ENCODE measurements at places on chromosomes 7 and 10. TPM values are rescaled to one million over a fixed set of nuclear protein-coding genes. Genes with fewer than 3 reads are reported as not detected.
A peak's percentile ranks its signal among the peaks of the same experiment; 100 is the strongest.

GRCh38 chr7:107592361-107593024 is 12.4 kb downstream of the BCAP29 start:
- DNase-seq = no peak

- DNase-seq = no peak
These were observed 660 bp downstream of the VCL start for GRCh38 chr10:73998623-73998928.

Gene JAZF1
- 6.7 TPM for total RNA-seq

Gene GIMAP5
- not detected for total RNA-seq

DNA sequence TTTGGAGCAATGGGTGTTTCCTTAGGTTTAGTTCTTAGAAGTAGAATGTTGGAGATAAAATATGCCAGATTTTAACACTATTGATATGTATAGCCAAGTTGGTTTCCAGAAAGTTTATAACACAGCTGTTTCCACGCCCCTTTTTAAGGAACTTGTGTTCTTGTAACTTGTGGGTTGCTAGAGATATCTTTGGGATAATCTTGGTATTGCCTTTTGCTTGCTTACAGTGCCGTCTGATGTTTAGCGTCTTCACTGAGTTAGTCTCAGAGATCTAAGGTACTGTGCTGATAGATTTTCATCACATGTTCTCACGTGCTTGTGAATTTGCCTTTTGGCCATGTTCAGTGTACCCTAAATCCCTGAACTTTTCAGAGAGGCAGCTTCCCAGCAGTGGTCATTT is 12.4 kb downstream of the TMEM248 start:
- no peak for DNase-seq

DNA sequence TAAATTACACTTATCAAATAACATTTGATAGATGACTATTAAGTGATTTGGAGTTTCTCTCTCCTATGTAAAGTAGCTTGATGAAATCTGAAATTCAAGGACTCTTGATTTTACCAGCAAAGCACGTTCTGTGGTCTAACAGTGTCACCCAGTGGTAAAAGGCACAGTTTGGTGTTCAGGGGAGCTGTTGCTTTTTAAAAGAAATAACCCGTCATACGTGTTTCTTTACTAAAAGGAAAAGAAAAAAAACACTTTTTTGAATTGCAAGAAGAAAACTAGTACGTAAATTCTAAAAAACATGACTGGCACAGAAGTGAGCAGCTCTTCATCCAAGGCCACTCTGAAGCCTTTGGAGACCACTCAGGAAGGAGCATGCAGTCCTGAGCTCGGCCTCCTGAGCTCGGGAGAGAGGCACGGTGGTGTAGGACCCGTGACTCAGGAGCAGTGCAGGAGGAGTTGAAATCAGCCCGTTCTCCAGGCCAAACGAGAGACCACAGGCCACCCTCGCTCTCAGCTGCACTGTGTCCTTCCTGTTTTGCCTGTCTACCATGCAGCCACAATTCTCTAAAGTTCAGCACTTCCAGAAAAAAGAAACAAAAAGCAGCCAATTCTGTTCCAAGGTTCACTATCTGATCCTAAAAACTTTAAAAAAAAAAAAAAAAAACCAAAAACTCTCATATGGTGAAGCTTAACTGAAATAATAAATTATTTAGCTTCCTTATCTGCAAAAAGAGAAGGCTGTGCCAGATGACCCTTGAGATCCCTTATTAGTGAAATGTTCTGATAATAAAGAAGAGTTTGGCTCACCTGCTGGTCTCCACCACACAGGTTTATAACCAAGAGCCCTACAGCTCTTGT is 212.6 kb upstream of the FRMD4A start:
- no peak for DNase-seq

Gene HTR7
- total RNA-seq = 20.5 TPM

- DNase-seq = no peak
These were observed 752 bp upstream of the CAMK2G start for GRCh38 chr10:73875139-73875475.

DNA sequence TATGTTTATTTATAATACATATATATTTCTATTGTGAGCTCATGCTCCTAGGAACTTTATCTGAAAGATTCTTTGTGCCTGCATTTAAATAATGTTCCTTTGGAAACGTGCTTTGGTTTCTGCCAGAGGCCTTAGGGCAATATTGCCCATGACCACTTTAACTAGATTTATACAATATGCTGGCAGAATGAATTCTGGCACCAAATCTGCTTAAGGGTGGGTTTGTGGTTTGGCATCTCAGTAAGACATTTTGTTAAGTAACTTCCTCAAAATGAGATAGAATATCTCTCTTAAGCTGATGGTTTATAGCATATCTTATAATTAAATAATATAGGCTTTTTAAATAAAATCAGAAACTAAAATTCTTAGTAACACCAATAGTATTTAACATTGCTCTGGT is 252.9 kb downstream of the RNLS start:
- peak; percentile 59 for DNase-seq

- DNase-seq = peak; percentile 85
These were observed 1.8 kb upstream of the CCDC6 start for GRCh38 chr10:59907918-59908807.

GRCh38 chr10:67926951-67927350 is 42.5 kb downstream of the SIRT1 start:
- no peak for DNase-seq

Gene CPXM2
- total RNA-seq = not detected

DNA sequence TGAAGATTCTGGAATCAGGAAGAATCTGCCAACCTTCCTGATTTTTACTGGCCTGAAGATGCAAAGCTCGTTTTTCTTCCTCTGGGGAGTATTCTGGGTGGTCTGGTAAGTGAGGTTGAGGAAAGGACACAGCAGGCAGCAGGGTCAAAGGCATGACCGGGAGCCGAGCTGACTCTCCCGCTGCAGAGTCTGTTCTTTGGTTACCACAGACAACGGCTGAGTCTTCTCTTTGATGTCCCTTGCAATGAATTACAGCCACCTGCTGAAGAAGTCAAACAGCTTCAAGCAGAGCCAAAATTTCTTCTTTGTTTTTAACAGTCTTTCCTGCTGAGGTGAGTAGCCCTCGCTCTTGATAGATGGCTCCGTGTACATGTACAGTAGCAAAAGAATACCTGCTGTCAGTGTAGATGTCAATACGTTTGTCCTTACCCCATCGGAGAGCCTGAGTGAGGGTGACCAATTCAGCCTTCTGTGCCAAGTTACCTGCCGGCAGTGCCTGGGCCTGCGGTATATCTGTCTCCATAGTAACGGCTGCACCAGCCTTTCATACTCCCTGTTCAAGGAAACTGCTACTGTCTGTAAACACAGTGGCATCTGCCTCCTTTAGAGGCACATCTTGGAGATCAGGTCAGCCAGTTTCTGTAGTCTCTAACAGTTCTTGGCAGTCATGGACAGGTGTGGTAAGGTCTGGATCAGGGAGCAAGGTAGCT is 76.4 kb downstream of the PRR15 start:
- no peak for DNase-seq

Gene SAP25
- not detected for total RNA-seq

DNA sequence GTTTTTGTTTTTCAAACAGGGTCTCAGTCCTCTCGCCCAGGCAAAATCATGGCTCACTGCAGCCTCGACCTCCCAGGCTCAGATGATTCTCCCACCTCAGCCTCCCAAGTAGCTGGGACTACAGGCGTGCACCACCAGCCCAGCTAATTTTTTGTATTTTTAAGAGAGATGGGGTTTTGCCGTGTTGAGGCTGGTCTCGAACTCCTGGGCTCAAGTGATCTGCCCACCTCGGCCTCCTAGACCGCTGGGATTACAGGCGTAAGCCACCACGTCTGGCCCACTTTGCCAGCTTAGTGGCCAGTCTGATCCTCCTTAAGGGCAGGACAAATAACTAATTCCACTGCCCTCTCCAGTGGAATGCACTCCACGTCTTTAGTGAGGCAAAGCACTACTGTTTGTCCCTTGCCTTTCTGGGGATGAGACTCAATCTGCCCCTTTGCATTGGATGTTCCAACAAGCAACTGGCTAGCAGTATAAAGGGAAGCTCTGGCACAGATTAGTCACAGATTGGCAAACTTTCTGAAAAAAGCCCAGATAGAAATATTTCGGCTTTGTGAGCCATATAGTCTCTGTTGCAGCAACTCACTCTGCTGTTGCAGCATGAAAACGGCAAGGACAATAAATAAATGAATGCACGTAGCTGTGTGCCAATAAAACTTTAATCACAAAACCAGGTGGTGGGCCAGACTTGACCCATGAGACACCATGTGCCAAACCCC is 143.8 kb upstream of the RHEB start:
- no peak for DNase-seq

GRCh38 chr7:132425942-132426341 is 150.3 kb downstream of the PLXNA4 start:
- no peak for DNase-seq

GRCh38 chr10:44393834-44394547 is 9.1 kb upstream of the CXCL12 start:
- peak; percentile 45 for DNase-seq

DNA sequence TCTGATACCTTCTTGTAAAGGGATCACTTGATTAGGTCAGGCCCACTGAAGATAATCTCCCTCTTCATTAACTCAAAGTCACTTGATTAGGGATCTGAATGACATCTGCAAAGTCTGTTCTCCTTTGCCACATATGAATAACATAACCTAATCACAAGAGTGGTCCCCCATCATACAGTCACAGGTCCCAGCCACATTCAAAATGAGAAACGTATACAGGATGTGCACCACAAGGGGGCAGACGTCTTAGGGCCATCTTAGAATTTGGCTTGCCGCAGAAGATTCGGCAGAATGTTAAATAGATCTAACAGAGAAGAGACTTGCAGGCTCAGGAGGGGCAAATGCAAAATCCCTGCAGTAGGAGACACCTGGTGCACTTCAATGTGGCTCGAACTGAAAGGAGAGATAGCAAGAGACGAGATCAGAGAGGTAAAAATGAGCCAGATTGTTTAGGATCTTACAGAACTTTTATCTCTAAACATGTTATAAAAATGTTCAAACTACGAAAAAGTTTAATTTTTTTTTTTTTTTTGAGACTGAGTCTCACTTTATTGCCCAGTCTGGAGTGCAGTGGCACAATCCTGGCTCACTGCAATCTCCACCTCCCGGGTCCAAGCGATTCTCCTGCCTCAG is 10.4 kb upstream of the SMC3 start:
- DNase-seq = peak; percentile 41

All from M059J (cell line).